Stimulated activated CD8-positive, alpha-beta memory T cell treated with anti-CD3 and anti-CD28 coated beads, Interleukin-2, amount 100 ng/mL, for 48 hours (primary cell): ENCODE measurements at places on chromosomes 1 and 21.

DNA sequence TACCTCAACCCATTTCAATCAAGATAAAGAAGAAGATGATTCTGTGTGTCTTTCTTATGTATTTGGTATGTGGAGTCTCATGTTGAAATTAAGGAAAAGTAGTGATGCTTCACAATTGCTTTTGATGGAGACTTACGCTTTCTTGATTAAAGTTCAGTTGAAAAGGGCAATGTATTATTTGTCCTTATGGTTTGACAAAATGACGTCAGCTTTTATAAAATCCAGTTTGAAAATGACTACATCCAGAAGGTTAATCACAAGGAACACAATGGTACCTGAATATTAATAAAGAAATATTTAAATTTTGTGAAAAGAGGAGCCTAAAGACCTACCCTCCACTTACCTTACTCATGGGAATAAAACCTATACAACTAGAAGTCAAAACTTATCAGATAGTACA lies 4.4 kb downstream of the KRTAP26-1 start:
- DNase-seq = no peak

GRCh38 chr1:2125350-2126211 lies 69.0 kb downstream of the FAAP20 start:
- DNase-seq = no peak

DNA sequence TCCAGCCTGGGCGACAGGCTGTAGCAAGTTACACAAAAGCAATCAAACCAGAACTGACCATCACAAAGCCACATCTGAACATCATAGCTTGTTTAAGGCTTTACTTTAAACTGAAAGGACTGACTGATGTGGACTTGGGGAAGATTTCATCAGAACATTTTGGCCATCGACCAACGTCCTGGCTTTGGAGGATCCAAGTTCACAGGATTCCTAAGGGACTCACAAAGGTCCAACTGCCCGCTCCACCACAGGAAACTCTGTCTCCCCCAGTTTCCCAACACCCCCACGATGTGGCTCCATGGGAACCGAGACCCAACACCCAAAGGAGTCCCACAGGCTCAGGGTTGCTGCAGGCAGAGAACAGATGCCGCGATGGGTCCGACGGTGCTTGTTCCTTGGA lies 9.3 kb downstream of the SSU72 start:
- DNase-seq = no peak

GRCh38 chr21:37043818-37044217 lies 29.1 kb downstream of the PIGP start:
- DNase-seq = no peak

DNA sequence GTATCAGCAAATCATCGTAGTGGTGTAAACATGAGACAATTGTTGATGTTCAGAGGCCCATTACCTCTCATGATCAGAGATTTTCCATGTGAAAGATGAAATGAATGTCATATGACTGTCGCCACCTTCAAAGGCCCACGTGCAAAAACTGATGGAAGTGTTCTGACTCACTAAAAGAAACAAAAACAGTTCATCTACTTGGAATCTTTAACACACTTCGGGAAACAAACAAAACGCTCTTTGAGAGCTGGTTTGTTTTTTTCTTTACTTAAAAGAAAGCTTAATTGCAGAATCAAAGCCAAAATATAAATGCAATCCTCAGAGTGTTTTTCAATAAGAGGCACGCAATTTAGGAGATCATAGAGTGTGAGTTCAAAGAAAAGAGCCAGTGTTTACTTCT lies 100.8 kb downstream of the PLPPR4 start:
- no peak for DNase-seq

- no peak for DNase-seq
Measured at GRCh38 chr1:28078680-28079626, 9.5 kb downstream of the EYA3 start.

- DNase-seq = no peak
Measured at GRCh38 chr1:43689289-43689688, 18.0 kb upstream of the ST3GAL3 start.

DNA sequence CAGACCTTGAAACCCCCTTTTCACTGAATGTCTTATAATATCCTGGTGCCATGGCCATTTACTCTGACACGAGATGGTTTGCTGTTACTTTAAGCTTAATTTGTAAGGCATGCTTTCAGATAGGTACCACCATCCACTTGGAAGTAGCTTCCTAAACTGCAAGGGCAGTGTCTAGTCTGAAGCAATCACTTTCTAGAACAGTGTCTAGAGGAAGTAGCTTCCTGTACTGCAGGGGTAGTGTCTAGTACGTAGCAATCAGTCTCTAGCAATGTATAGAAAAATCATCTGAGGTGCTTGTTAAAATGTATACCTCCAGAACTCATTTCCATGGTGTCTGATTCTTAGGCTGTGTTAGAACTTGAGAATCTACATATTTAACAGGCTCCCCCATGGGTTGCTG lies 42.5 kb downstream of the ZBTB40 start:
- DNase-seq = no peak

DNA sequence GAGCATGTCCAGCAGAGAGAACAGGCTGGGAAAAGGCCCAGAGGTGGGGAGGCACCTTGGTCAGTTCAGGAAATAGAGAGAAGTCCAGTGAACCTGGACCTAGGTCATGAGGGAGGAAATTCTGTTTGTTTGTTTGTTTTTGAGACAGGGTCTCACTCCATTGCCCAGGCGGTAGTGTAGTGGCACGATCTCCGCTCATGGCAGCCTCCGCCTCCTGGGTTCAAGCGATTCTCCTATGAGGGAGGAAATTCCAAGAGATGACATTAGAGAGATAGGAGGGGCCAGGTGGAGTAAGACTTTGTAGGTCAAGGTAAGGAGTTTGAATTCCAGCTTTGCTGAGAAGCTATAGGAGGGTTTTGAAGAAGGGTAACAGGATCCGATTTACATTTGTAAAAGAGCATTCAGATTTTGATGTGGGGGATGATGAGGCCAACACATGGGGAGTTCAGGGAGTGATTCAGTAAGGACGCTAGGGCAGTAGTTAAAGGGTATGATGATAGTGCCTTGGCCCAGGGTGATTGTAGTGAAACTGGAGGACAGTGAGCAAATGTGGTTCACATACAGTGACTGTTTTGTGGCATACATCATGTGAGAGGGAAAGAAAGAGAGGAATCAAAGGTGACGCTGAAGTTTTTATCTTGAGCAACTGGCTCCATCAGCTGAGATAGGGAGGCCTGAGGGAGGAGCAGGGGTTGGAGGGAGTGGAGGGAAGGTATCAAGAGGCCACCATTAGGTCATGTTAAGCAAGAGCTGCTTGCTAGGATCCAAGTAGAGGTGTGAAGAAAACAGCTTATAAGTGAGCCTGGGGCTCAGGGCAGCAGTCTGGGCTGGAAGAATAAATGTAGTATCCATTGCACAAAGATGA lies 8.3 kb upstream of the TRABD2B start:
- DNase-seq = no peak

- no peak for DNase-seq
Measured at GRCh38 chr1:155079487-155080311, 1.1 kb downstream of the EFNA3 start.

DNA sequence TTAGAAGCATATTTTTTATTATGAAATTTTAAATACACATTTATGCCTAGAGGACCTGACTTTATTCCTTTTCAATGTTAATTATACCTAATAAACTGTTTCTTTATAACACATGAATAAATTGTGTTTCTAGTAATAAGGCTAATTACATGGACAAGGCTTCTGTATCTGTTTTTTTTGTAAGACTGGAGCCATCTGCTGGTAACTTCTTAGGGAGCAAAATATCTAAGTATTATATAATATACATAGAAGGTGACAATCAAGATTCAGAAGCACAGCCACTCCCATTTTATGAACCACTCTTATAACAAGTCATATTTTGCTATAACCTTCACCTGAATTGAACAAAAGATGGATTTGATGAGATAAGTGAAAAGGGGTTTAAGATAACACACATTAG lies 84.2 kb downstream of the LBR start:
- DNase-seq = no peak

GRCh38 chr1:109158433-109158832 lies 44.5 kb downstream of the ELAPOR1 start:
- no peak for DNase-seq

- no peak for DNase-seq
Measured at GRCh38 chr1:41611932-41612450, 127.5 kb upstream of the EDN2 start.

- no peak for DNase-seq
Measured at GRCh38 chr1:46582972-46583371, 21.1 kb downstream of the MKNK1 start.

DNA sequence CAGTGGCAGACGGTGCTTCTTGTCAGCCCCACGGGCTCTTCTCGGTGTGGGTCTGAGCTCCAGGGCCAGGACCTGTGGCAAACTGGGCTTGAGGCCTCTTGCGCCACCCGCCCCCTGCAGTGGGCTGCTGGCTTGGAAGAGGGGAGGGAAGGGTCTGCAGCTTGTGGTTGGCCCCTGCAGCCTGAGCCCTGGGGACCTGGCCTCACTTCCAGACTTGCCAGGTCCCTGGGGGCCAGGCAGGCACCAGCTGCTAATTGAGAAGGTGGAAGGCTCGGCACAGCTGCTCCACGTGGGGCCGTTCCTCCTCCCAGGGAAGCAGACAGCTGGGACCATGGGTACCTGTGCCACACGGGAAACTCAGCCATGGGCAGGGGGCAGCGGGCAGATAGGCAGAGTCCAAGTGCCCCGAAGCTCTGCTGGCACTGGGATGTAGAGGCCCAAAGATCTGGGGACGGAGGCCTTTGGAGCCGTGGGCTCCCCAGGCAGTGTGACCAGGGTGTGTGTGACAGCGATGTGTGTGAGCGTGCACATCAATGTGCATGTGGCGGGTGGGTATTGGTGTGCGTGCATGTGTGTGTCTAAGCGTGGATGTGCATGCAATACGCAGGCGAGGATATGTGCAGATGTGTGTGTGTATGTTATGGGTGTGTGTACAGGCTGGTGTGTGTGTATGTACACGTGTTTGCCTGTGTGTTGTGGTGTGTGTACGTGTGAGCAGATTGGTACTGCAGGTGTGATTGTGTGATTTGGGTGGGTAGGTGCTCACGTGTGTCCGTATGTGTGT lies 39.3 kb downstream of the TP73 start:
- no peak for DNase-seq

GRCh38 chr21:26954662-26955121 lies 12.2 kb downstream of the ADAMTS5 start:
- DNase-seq = no peak

GRCh38 chr1:3537359-3537758 lies 73.9 kb downstream of the MEGF6 start:
- no peak for DNase-seq

- no peak for DNase-seq
Measured at GRCh38 chr1:67983867-67984266, 66.6 kb downstream of the DIRAS3 start.

DNA sequence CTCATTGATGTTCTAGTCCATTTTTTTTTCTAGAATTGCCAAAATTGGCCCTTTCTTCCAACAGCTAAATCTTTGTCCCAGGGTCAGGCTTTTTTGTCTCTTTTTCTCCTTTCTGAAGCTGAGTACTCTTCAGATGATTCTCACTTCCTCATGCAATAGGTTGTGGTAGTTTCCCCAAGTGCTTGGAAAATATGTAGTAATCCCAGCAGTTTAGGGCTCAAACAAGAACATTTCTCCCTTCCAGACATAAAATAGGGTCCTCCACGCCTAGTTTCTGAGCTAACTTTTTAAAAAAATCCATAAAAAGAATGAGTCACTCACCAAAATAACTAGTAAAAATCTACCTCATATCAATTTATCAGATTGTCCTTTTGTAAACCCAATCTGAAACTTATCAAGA lies 10.0 kb upstream of the MCOLN3 start:
- DNase-seq = no peak

DNA sequence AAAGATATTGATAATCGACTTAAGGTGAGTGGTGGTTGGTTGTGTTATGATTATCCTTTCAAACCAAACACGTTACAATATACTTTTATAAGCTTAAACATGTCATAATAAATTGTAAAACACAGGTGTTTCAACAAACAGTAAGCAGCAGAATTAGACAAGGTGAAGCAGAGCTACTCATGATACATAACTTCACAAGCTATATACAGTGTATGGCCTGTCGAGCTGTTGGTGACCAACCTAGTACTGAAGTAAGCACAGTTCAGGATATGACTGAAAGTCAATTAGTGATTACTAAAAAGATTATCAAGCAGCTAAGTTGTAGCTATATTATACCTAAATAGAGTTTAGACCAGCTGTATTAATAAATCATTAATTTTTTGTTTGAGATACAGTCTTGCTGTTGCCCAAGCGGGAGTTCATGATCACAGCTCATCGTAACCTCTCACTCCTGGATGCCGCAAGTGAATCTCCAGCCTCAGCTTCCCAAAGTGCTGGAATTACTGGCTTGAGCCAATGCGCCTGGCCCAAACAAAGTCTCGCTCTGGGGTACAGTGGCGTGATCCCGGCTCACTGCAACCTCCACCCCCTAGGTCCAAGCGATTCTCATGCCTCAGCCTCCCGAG lies 148.1 kb downstream of the EIF4G3 start:
- DNase-seq = no peak

- DNase-seq = no peak
Measured at GRCh38 chr1:193487722-193488121, 301.3 kb upstream of the B3GALT2 start.

DNA sequence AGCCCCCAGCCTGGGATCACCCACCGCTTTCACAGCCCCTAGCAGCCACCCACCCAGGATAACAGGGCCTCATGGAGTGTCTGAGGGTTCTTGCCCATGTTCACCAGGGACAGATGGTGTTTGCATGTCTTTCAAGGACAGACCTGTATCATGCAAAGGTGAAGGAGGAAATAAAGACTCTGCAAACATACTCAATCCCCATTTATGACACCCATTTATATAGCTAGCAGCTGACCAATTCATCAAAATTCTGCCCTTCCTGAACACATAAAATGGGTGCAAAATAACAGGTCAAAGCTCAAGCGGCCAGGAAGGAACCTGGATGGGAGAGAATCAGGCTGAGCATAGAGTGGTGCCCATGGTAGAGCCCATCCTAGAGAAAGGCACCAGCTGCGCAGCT lies 32.8 kb upstream of the LYPD8 start:
- no peak for DNase-seq

- no peak for DNase-seq
Measured at GRCh38 chr21:34687065-34687464, 18.3 kb downstream of the CLIC6 start.

GRCh38 chr1:183571678-183572268 lies 18.5 kb downstream of the NCF2 start:
- no peak for DNase-seq

GRCh38 chr1:112546076-112546475 lies 37.3 kb downstream of the WNT2B start:
- no peak for DNase-seq

- no peak for DNase-seq
Measured at GRCh38 chr1:59695252-59695651, 119.5 kb upstream of the HOOK1 start.

DNA sequence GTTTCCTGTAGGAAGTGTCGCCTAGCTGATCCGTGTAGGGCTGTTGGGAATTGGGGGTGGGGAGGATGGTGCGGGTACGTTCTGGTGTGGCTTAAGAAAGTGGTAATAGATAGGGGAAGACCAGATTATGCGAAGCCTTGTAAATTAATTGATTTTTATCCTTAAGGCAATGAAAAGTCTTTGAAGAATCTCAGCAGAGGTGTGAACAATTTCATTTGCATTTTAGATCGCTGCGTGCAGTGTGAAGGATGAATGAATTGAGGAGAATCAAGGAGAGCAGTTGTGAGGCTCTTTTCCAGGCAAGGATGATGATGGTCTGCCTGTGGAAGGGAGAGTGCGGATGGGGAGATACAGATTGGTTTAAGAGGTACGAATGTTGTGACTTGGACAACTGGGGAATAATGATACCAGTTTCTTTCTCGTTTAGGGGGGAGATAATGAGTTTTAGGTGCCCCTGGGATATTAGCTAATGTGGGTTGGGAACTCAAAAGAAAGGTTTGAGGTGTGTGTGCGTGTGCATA lies 813 bp upstream of the DEDD start:
- DNase-seq = no peak
